ENCODE measurements at places on chromosomes 3 and 15. TPM values are rescaled to one million over a fixed set of nuclear protein-coding genes. Genes with fewer than 3 reads are reported as not detected.

Gene LMCD1
- total RNA-seq: 14.0 TPM

Gene GCSAM
- total RNA-seq: not detected

Gene CCR8
- total RNA-seq: not detected

Gene ARPP21
- total RNA-seq: 0.07 TPM

Gene NEIL1
- total RNA-seq: 10.6 TPM

Gene IREB2
- 23.5 TPM for total RNA-seq

Gene THRB
- total RNA-seq: 0.33 TPM

Gene CD80
- total RNA-seq: not detected

Gene SCG3
- not detected for total RNA-seq

Gene CHRNA5
- 6.2 TPM for total RNA-seq

Gene GOLGA8S
- 0.04 TPM for total RNA-seq
